ENCODE measurements at places on chromosomes 16 and 17.

DNA sequence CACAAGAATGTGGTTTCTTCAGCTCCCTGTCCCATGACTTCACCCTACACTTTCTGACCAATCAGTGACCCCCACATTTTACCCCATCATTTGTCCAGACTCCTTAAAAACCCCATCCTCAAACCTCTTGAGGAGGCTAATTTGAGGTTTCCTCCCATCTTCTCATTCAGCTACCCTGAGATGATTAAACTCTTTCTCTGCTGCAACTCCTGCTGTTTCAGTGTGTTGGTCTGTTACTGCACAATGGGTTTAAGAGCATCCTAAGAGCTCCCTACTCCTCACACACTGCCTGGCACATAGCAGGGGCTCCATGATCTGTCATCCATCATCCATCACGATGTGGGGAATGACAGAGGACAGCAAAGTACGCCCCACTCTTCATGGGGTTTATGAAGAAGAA lies 212.6 kb downstream of the SLC39A11 start:
- no peak for DNase-seq

DNA sequence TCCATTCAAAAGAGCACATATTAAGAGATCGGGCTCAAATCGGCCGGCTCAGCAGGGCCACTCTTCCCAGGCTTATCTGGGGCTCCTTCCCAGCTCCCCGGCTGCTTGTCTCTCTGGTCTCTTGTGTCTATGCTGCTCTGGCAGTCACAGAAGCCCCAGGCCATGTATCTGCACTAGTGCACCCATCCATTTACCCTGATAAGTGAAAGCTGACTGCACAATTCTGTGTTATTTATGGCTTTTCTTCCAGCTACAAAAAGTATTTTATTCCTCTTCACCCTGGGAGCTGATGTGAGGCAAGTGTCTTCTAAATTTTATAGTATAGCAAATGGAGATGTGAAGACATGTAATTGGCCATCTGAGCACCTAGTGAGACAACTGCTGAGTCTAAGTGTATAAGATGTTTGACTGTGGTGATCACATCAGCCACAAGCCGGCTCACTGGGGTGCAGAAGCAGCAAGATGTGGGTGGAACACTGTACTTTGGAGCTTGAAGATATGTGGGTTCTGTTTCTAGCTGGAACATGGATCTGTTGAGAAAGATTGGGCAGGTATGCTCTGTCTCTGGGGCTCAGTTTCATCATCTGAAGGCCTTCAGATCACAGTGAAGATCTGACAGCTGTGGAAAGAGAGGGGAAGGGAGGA lies 78.1 kb upstream of the MPHOSPH6 start:
- DNase-seq: no peak

GRCh38 chr16:1573301-1573700 lies 38.6 kb downstream of the IFT140 start:
- DNase-seq: no peak

GRCh38 chr16:65494080-65494479 lies 372.2 kb upstream of the CDH11 start:
- DNase-seq: no peak

- no peak for DNase-seq
Observed at GRCh38 chr16:65618931-65619330, 497.1 kb upstream of the CDH11 start.

GRCh38 chr16:35753559-35754390 lies 2294.4 kb downstream of the TP53TG3F start:
- no peak for DNase-seq

- no peak for DNase-seq
Observed at GRCh38 chr16:12900156-12900555, 1.2 kb upstream of the SHISA9 start.

DNA sequence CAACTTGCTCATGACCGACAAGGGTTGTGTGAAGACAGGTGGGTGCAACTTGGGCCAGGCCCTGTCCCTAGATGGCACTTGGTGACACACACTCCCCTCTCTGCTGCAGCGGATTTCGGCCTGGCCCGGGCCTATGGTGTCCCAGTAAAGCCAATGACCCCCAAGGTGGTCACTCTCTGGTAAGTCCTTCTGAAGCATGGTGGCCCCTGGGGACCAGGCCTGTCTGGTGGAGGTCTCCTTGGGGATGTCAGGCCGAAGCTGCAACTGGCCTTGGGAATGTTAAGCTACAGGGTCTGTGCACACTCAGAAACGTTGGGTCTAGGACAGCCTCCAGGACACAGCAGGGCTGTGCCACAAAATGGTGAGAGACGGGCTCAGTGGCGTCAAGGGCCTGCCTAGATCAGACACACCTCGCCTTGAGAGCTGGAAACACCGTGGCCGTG lies 6.8 kb downstream of the CDK10 start:
- no peak for DNase-seq
